Placental pericyte (primary cell): ENCODE measurements at places on chromosomes 3 and 15. TPM values are rescaled to one million over a fixed set of nuclear protein-coding genes. Genes with fewer than 3 reads are reported as not detected.

FGF7 gene
- total RNA-seq, result 60.8 and 405 TPM in 2 replicates

TMEM40 gene
- 0.86 TPM in 1 of 2 replicates, not detected in the other for total RNA-seq

GHRL gene
- 0.72 TPM in 1 of 2 replicates, not detected in the other for total RNA-seq

TMCO5A gene
- total RNA-seq, result not detected in 2 replicates

SLC28A1 gene
- not detected in 2 replicates for total RNA-seq

JAGN1 gene
- total RNA-seq, result 30.6 and 46.0 TPM in 2 replicates

PPM1M gene
- total RNA-seq, result 19.5 and 27.4 TPM in 2 replicates

CP gene
- 0.57 TPM in 1 of 2 replicates, not detected in the other for total RNA-seq

DNAH12 gene
- 0.14 and 0.22 TPM in 2 replicates for total RNA-seq

DLL4 gene
- 9.4 and 53.4 TPM in 2 replicates for total RNA-seq

ZPLD1 gene
- total RNA-seq, result 0.14 and 0.22 TPM in 2 replicates

STRA6 gene
- 33.3 and 99.9 TPM in 2 replicates for total RNA-seq

SYNM gene
- 6.8 and 10.6 TPM in 2 replicates for total RNA-seq

CCDC13 gene
- 0.22 and 0.57 TPM in 2 replicates for total RNA-seq

UBE2E2 gene
- total RNA-seq, result 16.8 and 23.9 TPM in 2 replicates

ST3GAL6 gene
- total RNA-seq, result 6.9 and 14.0 TPM in 2 replicates

TMEM207 gene
- total RNA-seq, result not detected in 2 replicates

IMPG2 gene
- 0.14 and 0.22 TPM in 2 replicates for total RNA-seq

GPR149 gene
- not detected in 2 replicates for total RNA-seq

ATXN7 gene
- 11.6 and 18.8 TPM in 2 replicates for total RNA-seq

EPHA3 gene
- 0.14 and 0.22 TPM in 2 replicates for total RNA-seq

HHATL gene
- total RNA-seq, result not detected in 2 replicates

LYZL4 gene
- total RNA-seq, result not detected in 2 replicates

PLSCR5 gene
- not detected in 2 replicates for total RNA-seq

TRIP4 gene
- 9.9 and 11.8 TPM in 2 replicates for total RNA-seq

PLOD2 gene
- 211 and 312 TPM in 2 replicates for total RNA-seq

PARP6 gene
- total RNA-seq, result 31.5 and 32.0 TPM in 2 replicates

INSYN1 gene
- 0.43 and 0.66 TPM in 2 replicates for total RNA-seq

ACKR4 gene
- total RNA-seq, result under 0.01 and 3.4 TPM in 2 replicates

C2CD4A gene
- not detected in 2 replicates for total RNA-seq

HESX1 gene
- total RNA-seq, result not detected in 2 replicates
